ENCODE measurements at places on chromosomes 12 and 14.

- DNase-seq: peak; percentile 36
Measured at GRCh38 chr12:78530100-78530765, 334.3 kb upstream of the SYT1 start.

DNA sequence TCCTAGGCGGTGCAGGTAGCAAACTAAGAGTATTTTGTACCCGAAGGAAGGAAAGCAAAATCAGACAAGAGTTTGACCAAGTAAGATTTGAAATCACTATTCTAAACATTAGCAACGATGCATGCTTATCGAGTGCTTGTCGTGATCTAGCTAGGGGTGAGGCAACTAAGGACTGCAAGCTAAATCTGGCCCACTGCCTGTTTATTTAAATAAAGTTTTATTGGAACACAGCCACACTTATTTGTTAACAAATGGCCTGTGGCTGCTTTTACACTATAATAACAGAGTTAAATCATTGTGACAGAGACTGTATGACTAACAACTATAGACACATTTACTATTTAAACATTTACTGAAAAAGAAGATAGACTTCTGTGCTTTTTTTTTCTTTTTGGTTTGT, 983.6 kb downstream of the VRK1 start:
- DNase-seq: no peak

GRCh38 chr14:23006188-23006534, 3.8 kb downstream of the C14orf93 start:
- no peak for DNase-seq

DNA sequence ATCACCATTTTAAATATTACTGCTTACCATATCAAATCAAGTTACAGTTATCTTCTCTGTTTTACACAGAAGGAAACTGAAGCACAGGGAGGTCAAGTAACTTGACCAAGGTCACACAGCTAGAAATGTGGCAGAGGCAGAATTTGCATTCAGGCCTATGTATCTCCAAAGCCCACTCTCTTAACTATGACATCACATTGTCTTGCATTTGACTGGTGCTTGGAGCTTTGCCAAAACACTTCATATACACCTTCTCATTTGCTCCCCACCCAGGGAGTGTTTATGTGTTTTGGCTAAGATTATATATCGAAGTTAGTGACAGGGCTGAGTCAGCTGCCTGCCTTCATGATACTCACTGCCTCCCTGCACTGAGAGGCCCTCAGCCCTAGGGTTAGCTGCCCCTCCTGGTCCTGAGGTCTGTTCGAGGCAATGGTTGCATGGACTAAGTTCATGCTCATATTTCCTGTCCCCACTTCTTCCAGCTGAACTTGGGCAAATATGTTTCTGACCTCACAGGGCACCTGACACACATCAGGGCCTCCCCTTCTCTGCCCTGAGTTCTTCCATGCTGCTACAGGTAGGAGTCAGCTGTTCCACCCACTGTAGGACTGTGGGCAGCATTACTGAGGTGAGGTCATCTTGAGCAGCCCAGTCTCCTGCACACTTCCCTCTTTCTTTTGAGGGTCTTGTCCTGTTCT, 1.8 kb downstream of the GALNT6 start:
- no peak for DNase-seq

- peak; percentile 89 for DNase-seq
Measured at GRCh38 chr14:104680056-104680805, 9.2 kb upstream of the INF2 start.

- DNase-seq: no peak
Measured at GRCh38 chr14:49451938-49452337, 134.2 kb downstream of the RPS29 start.

DNA sequence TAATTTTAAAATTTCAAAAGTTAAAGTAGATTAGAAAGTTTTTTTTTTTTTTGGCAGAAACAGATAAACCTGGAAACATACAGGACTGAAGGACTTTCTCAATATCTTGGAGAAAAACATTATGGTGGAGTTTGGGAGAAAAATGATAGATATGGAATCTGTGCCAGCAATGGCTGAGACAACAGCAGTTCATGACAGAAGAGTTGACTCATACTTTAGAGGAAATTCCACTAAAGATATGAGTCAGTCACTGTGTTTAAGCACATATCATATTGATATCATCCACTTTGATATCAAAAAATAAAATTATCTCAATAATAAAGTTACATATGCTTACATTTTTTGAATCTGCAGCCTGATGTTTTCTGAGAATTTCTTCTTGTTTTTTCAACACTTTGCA, 193.9 kb upstream of the OR4E1 start:
- no peak for DNase-seq

DNA sequence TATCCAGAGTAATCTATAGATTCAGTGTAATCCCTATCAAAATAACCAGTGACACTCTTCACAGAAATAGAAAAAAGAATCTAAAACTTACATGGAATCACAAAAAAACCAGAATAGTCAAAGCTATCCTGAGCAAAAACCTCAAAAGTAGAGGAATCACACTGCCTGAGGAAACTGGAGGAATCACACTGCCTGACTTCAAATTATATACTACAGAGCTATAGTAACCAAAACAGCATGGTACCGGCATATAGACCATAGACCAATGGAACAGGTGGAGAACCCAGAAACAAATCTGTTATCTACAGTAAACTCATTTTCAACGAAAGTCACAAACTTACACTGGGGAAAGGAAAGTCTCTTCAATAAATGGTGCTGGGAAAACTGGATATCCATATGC, 244.0 kb downstream of the FUT8 start:
- DNase-seq: no peak

- DNase-seq: no peak
Measured at GRCh38 chr12:99505805-99506204, 141.7 kb upstream of the GARIN6 start.

GRCh38 chr12:202081-202731, 11.8 kb downstream of the SLC6A12 start:
- no peak for DNase-seq

- DNase-seq: peak; percentile 84
Measured at GRCh38 chr14:25048170-25049016, 1.6 kb downstream of the STXBP6 start.

Data from GM03348 (cell line).